Mononuclear cell (primary cell): ENCODE measurements at places on chromosomes 6 and 20. TPM values are rescaled to one million over a fixed set of nuclear protein-coding genes. Genes with fewer than 3 reads are reported as not detected.

TXLNB gene
- total RNA-seq: 0.52 TPM

EDN1 gene
- 4.9 TPM for total RNA-seq

UST gene
- 1.5 TPM for total RNA-seq

KHDRBS2 gene
- total RNA-seq: 2.4 TPM
